Frontal cortex (tissue), 4 donors: ENCODE measurements at places on chromosomes 6 and 20.

GRCh38 chr20:32336918-32337347, 21.2 kb upstream of the ASXL1 start:
- no peak for DNase-seq

- DNase-seq = peak; percentile 26
Measured at GRCh38 chr6:83055366-83055964, 10.2 kb downstream of the UBE3D start.

DNA sequence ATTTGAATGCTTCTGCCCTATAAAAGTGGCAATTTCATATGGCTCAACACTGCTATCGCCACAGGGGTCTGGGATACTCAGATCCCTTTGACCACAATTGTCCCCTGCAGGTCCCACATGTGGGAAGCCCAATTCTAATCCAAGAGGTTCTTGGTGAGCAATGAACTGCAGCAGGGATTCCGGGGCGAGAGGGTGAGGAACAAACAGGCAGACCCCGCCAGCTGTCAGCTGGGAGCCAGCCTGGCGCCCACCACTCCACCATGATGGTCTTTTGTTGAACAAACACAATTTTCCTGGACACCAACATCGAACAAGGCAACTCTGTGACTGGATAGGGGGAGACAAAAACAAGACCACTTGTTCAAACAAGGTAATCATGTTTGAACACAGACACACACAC, 80.5 kb downstream of the TMEM242 start:
- no peak for DNase-seq

- DNase-seq = no peak
Measured at GRCh38 chr6:123203928-123204327, 207.9 kb downstream of the CLVS2 start.

GRCh38 chr6:40957616-40958492, 81.2 kb downstream of the UNC5CL start:
- no peak for DNase-seq

DNA sequence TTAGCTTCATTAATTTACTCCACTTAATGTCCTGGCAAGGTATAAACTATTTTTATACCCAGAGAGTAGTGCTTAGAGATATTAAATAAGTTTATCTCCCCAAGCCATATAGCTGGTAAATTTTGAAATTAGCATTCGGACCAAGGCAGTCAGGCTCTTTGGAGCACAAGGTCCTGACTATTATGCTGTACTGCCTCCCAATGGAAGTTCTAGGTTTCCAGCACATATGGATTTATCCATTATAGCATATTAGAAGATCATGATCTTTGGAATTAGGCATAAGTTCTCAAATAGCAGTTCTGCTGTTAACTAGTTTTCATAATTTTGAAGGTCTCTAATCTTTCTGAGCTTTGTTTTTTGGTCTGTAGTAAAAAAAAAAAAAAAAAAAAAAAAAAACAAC, 835.3 kb upstream of the EPHA7 start:
- no peak for DNase-seq

GRCh38 chr6:96073555-96073954, 57.8 kb downstream of the FUT9 start:
- DNase-seq = no peak

DNA sequence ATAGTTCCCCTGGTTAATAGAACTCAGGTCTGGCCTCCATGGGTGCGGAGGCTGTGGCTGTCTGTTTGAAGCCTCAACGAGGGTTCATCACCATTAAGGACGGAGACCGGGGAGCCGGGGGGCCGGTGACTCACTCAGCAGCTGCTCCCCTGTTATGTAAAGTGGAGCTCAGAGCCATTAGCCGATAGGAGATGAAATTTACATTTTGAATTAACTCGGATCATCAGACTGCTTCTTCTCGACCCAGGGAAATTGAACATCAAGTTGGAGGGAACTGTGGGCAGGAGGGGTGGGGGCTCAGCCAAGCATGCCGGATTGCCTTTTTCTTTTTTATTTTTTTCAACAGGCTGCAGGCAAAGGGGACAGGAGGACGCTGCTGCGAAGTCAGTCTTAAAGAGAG, 12.3 kb downstream of the PCK1 start:
- DNase-seq = no peak

GRCh38 chr6:161481786-161482516, 208.1 kb upstream of the AGPAT4 start:
- DNase-seq = no peak

DNA sequence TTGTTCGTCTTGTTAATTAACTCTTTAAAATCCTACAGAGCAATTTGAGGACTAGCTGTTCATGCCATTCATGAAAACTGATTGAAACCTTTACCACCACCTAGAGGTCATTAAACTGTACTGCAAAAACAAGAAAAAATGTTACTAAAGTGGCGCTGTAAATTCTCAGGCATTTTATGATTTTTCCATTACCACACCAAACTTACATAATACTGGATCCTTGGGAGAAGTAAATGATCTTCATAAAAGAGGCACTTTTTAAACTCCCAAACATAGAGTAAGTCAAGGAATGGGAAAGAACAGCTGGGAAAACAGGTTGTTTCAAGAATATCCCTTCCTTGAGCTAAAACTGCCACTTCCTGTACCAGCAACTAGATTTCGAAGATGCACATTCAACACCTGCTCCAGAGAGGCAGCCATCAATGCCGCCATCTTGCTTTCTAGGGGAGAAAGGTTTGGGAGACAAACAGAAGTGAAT, 54.3 kb downstream of the MYLIP start:
- DNase-seq = peak; percentile 45

GRCh38 chr6:110471726-110472365, 4.6 kb downstream of the SLC22A16 start:
- no peak for DNase-seq

GRCh38 chr6:15114061-15114460, 131.8 kb upstream of the JARID2 start:
- no peak for DNase-seq

DNA sequence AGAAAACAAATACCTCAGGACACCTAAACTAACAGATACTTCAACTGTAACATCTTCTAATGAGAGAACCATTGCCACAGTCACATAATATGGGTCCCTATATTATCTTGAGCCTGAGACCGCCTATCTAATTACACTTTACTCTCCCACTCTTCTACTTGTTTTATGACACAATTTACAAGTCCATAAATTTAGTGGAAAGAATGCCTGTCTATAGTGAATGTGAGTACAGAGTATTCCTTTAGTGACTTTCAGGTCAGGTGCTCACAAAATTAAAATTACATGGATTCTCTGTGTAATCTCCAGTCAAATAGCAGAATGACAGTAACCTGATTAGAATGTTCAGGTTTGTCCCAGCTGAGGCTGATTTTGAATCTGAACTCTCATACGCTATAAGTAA, 624.1 kb downstream of the PKHD1 start:
- no peak for DNase-seq

- DNase-seq = no peak
Measured at GRCh38 chr20:45336530-45337366, 11.5 kb downstream of the SDC4 start.

DNA sequence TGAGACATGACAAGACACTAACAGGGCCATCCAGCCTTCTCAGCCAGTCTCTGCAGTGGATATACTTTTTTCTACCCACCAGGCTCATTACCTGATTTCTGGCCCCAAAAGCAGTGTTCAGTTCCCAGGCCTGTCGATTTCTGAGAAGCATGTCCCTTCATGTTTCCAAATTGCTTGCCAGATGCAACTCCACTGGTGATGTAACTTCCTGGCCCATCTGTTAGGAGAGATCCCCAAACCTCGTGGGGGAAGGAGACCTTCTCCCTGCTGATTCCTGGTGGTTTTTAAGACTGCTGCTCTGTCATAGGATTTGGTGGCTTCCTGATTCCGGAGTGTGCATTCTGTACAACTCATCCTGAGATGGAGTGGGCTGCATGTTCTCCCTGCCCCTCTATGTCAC, 31.6 kb upstream of the MRPS10 start:
- DNase-seq = no peak

- DNase-seq = no peak
Measured at GRCh38 chr20:20780127-20780824, 67.8 kb upstream of the RALGAPA2 start.

DNA sequence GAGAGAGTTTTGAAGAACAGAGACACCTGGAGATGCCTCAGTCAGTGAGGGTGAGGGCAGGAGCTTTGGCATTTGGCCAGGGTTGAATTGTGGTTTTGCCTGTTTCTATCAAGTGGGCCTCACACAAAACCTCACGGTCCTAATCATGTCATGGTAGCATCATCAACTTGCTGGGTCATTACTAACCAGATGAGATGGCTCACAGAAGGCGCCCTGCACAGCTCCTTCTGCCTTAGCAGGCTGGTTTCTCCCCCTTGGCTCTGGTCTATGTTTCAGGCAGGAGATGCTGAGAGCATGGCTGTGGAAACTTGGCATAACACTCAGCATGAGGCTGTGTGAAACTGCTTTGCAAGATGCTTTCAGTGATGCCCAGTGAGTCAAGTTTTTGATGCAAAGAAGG, 99.3 kb downstream of the LRRC1 start:
- no peak for DNase-seq

GRCh38 chr6:150297327-150298029, 71.3 kb upstream of the IYD start:
- DNase-seq = no peak

GRCh38 chr6:121297694-121298093, 36.6 kb downstream of the TBC1D32 start:
- DNase-seq = no peak

DNA sequence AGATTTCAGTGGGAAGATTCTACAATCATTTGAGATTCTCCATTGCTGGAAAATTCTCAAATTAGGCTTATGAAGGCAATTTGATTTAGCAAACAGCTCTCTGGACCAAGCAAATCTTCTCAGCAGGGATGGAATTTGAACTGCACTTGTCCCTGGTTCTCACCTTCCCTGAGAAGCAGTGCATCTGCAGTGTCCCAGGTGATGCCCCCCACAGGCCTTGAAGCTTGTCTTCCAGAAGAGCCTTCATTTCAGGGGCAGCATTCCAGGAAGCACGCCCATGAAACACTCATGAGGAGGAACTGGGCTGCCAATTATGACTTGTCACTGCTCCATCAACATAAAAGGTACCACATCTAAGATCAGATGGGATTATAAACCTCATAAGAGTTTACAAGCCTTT, 82.8 kb upstream of the HDAC2 start:
- no peak for DNase-seq

DNA sequence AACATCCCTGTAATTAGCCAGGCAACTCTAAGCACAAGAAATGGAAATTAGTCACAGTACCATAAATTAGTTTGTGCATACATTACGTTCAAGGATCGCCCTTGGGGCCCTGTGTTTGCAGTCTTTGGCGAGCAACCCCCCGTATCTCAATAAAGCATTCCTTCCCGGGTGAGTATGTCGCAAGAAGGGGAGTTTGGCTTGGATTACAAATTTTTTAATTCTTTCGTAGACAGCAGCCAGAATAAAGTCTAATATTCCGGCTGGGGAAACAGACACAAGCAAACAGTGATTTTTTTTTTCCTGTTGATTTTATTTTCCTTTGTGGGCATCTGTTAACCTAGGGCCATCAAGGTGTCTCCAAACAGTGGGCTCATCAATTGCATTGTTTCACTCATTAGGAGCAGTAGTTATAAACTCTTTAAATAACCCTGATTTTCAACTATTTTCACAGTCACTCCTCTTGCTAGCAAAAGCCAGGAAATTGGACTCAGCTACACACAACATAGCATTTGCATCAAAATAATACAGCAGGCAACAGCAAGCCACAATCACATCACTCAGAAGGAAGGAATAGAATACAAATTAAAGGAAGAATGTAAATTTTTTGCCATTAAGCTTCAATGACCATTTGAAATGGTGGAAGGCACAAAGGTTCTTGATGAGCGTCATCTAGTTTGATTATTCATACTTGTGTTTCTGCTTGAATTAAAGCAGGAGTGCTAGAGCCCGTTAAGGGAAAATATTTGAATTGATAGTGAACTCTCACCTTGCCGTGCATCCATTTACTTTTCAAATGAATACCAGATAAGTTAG, 85.3 kb downstream of the LINC00237 start:
- no peak for DNase-seq

DNA sequence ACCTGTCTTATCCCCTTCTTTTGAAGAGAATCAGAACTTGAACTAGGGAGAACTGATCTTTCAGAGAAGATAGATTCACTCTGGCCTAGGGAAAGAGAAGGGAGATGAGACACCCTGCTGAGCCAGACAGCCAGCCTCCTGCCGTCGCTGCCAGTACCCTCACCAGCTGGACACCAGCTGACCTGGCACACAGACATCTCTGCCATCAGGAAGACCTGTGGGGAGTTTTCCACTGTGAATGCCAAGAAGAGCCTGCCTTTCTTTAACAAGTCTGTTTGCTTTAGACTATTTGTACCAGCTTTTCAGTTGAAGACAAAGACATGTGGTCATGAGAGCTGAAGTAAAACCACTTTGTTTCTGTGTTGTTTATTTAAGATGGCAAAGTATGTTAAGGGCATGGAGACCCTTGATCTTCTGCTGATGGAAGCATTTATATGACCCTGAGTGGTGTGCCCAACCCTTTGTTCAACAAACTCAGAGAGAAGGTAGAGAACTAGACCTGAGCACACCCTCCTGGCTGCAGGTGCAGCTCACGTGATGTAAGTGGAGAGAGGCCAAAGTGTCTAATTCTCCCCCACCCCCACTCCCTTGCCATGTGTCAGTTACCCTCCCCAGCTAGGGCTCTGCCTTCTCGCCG, 82.3 kb upstream of the SLC24A3 start:
- no peak for DNase-seq

DNA sequence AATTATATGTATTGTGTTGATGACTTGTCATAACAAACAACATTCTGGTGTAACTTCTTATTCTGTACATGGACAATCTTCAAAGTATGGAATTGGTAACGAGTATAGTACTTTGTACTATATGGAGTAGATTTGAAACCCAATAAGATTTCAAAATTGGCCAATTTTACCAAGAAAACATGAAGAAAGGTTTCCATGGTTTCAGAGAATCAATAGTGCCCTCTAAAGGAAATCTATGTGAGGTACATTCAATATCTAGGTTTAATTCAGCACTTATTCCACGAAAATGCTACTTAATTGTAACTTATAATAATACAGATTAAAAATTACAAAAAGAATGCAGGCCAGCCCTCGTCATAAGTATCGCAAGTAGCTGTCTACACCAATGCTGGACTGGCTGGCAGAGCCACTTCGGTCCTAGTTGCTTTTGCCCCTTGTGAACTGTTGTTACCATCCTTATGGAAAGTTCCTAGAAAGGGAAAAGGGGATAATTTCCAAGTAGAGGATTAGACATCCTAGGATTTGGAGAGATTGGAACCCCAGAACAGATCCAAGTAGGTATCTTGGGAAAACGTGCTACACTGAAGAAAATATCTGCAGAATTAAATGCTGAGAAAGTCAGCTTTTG, 70.9 kb downstream of the LCA5 start:
- DNase-seq = no peak

GRCh38 chr20:3749087-3749688, 16.7 kb downstream of the HSPA12B start:
- no peak for DNase-seq

DNA sequence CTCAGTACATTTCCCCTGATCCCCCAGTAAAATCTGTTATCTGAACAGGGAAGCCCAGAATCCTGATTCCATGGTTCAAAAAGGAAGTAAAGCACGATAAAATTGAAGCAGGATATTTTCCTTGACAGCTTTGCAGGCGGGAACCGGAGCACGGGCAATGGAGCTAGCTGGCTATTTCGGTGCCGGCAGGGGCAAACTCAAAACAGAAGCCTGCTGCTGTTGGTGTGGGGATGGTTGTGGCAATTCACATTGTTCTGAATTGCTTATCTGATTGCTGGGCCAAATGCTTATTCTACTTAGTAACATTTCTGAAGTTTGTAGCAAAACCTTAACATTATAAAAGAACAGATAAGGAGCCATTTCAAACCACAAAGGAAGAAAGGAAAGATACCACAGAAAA, 172.4 kb downstream of the MMS22L start:
- no peak for DNase-seq

- peak; percentile 22 for DNase-seq
Measured at GRCh38 chr6:145813285-145814034, 1.1 kb downstream of the FBXO30 start.
